ENCODE measurements at places on chromosomes 7 and 10.

- DNase-seq: no peak
Measured at GRCh38 chr10:15898046-15898445, 37.7 kb upstream of the MINDY3 start.

DNA sequence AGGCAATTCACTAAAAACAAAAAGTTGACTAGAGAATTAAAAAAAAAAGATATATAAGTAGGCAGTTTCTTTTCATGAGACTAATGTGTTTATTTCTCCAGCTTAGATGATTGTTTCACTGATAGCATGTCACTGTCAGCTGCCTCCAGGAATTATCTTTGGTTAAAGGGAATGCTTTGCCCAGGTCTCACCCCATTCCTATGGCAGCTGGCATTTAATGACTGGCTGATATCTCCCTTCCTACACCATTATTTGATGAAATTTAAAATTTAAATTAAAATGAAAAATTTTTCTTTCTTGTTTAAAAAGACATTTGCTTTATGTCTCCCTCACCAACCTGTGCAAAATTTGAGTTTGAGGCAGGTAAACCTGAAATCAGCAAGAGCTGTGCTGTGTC lies 214.5 kb upstream of the PRSS1 start:
- DNase-seq: no peak

- DNase-seq: no peak
Measured at GRCh38 chr10:73850863-73851461, 23.4 kb downstream of the CAMK2G start.

GRCh38 chr10:75074711-75075445 lies 36.6 kb upstream of the SAMD8 start:
- DNase-seq: no peak

- no peak for DNase-seq
Measured at GRCh38 chr10:17504547-17505245, 50.3 kb upstream of the ST8SIA6 start.
